Activated CD8-positive, alpha-beta memory T cell treated with anti-CD3 and anti-CD28 coated beads for 1 hour (primary cell): ENCODE measurements at places on chromosomes 6 and 20.

DNA sequence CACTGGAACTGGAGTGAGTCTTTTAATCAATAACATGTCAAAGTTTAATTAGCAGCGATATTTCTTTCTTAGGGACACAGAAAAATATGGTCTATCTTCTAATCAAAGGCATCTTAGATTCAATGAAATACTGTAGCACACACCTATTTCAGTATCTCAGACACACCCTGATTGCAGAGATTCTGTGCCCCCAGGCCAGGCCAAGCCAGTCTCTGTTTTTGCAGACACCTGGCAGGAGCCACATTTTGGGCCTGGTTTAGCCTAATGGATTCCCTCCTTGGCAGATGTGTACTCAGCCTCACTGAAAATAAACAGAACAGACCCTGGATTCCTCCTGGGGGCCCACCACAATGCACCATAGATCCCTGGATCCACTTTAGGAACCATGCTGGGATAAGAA lies 74.8 kb downstream of the LRFN2 start:
- no peak for DNase-seq

GRCh38 chr6:71619836-71620235 lies 266.5 kb upstream of the RIMS1 start:
- DNase-seq: no peak

DNA sequence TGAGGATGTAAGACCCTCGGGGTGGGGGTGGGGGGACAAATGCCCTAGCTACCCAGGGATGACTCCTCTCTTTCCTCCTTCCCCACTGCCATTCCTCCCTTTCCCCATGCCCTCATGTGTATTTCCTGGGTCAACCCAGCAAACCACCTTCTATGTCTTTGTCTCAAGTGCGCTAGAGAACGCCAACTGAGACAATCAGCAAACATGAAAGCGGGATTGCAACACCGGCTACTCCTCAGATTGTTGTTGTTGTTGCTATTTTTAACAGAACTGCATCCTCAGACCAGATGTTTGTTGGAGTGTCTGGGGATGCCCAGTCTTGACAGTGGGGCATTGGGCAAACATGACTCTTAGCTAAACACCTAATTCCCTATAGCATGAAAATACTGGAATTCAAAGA lies 39.3 kb upstream of the HIVEP1 start:
- DNase-seq: no peak

GRCh38 chr6:13038315-13038714 lies 290.0 kb downstream of the TBC1D7 start:
- no peak for DNase-seq

DNA sequence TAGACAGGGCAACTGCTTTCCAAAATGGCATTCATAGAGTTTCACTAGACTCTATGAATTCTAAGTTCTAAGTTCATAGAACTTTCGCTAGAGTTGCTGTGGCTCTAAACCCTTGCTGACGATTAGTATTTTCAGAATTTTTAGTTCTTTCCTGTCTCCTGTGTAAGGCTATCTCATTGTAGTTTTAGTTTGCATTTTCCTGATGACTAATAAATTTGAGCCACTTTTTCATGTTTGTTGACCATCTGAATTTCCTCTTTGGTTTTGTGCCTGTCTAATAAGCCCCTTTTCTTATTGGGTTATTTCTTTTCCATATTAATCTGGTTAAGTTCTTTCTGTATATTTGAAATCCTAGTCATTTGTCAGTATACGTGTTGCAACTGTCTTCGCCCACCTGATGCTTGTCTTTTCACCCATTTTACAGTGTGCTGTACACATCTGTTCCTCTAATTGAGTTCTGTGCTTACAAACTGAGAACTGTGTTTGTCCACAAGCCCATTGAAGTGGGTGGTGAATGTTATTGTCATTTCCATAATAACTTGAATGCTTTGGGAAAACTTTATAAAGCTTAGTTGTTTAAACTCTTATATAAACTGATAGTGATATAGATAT lies 177.7 kb upstream of the CDYL start:
- no peak for DNase-seq
